Testis (tissue), 5 donors: ENCODE measurements at places on chromosomes 5 and 9.

DNA sequence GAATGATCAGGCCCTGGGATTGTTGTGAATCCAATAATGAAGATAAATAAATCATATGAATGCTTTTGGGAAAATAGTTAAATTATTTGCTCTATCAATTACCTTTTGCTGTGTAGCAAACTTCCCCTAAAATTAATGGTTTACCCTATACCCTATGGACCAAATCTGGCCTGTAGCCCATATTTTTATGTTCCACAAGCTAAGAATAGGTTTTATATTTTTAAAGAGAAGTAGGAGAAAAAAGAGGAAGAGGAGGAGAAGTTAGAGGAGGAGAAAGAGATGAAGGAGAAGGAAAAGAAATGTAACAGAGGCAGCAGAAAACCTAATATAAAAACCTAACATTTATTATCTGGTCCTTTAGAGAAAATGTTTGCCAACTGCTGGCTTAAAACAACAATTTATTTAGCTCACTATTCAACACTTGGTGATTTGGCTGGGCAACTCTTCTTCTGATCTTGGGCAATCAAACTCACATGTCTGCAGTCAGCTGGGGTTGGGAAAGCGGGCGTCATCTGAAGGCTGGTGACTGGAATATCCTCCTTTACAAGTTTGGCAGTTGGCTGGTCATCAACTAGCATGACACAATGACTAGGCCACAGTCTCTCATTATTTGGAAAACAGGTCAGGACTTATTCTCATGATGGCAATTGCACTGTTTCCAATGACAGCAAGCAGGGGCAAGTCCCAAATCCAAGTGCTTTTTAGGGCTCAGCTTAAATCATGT is 522.9 kb downstream of the RASEF start:
- H3K4me1 ChIP-seq = no peaks in the 10 kb centered on the region
- no peaks in the 10 kb centered on the region for H3K36me3 ChIP-seq
- DNase-seq = no peak
- no peak overlapping the region for H3K4me3 ChIP-seq

DNA sequence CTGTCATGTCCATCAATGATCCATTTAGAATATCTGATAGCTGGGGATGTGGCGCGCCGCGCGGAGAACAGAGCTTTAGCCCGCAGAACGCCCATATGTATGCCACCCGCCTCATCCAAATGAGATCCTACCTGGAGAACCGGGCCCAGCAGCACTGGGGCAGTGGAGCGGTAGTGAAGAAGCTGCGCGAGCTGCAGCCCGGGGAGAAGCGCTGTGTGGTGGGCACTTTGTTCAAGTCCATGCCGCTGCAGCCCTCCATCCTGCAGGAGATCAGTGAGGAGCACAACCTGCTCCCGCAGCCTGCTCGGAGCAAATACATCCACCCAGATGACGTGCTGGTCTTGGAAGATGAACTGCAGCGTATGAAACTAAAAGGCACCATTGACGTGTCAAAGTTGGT is 313.7 kb downstream of the NR2F1-AS1 start:
- DNase-seq = no peak
- H3K27me3 ChIP-seq = no peaks in the 10 kb centered on the region
- no peaks in the 10 kb centered on the region for H3K36me3 ChIP-seq
- H3K4me1 ChIP-seq = no peaks in the 10 kb centered on the region
- H3K4me3 ChIP-seq = no peak overlapping the region

DNA sequence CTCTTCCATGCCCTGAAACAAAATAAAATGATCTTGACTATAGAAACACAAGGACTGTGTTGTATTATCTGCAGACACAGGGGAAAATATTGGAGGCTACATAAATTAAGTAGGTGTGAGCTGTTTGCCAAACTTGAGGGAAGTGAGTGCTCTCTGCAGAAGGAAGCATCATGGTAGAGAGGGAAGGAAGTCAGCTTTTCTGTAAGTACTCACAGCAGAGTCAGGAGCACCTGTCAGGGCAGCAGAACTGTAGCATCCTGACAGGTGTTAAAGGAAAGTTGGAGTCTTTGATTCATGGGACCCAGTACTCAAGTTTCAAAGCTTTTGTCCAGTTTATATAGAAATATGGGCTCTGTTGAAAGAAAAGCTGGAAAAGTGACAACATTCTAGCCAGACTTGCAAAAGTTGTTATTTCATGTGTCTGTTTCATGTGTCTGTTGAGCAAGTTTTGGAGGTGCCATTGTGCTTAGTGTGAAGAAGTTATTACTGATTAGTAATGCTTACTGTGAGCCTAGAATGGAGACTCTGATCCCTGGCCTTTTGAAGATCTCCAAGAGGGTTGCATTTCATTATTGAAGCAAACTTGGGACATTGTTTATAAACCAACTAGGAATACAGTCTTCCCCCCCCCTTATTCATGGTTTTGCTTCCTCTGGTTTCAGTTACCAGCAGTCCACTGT is 194.7 kb downstream of the SPATA31D1 start:
- H3K27me3 ChIP-seq = no peaks in the 10 kb centered on the region
- H3K4me3 ChIP-seq = no peak overlapping the region
- no peak overlapping the region for H3K27ac ChIP-seq
- H3K36me3 ChIP-seq = no peaks in the 10 kb centered on the region
- DNase-seq = no peak
- no peaks in the 10 kb centered on the region for H3K4me1 ChIP-seq

DNA sequence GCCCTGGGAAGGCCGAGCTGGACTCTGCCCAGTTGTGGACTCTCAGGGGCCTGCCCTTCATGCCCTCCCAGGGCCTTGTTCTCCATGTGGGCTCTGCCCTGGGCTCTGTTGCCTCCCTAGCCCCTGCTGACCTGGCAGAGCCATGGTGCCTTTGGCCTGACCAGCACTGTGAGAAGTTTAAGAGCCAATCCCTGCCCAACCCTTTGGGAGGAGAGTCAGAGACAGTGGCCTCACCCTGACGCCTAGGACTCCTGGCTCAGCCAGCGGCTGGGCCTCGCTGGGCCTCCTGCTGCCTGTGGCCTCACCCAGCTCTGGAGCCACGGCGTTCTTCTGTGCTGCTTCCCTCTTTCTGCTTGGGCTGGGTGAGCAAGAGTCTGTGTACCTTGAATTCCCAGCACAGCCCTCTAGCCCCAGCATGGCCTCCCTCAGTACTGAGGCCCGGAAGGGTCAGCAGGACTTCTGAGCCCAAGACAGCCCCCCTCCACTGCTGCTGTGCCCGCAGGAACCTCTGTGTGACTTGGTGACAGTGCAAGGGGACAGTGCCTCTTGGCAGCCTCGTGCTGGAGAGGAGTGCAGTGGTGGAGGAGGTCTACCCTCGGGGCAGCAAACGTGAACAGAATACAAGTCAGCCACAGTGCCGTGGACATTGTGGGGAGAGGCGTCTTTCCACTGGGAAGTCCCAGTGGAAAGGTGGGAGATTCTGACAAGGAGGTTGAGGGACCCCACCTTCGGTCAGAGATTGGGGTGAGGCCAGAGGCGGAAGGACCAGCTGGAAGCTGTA is 97.4 kb downstream of the CACNA1B start:
- H3K27me3 ChIP-seq = no peaks in the 10 kb centered on the region
- DNase-seq = peak; percentile 4
- H3K4me1 ChIP-seq = no peaks in the 10 kb centered on the region

DNA sequence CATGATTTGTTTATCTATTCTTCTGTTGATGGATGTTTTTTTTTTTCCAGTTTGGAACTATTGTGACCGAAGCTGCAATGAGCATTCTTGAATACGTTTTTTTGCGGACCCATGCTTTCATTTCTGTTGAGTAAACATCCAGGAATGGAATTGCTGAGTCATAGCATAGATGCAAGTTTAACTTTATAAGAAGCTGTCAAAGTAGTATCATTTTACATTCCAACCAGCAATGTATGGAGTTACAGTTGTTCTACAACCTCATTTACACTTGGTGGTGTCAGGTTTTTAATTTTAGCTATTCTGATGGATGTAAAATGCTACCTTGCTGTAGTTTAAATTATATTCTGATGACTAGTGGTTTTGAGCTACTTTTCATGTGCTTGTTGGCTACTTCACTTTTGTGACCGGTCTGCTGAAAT is 49.0 kb downstream of the NPR3 start:
- DNase-seq = no peak
- H3K27ac ChIP-seq = no peak overlapping the region
- no peak overlapping the region for H3K4me3 ChIP-seq
- H3K27me3 ChIP-seq = no peaks in the 10 kb centered on the region
- no peaks in the 10 kb centered on the region for H3K36me3 ChIP-seq
- no peaks in the 10 kb centered on the region for H3K4me1 ChIP-seq

DNA sequence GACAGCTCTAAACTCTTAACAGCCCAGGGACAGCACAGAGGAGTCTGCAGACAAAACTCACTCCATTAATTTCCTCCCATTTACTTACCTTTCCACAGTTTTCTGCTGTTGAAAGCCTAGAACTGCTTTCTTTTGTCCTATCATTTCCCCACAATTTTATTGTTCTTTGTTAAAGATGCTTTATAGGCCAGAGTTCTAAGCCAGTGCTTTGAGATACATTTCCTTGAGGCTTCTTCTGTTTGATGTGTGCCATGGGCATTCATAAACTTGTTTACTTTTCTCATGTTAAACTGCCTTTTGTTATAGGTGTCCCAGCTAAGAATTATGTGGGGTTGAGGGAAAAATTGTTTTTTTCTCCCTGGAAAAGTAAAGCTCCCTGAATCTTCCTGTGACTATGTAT is 25.9 kb upstream of the SUB1 start:
- H3K36me3 ChIP-seq = no peaks in the 10 kb centered on the region
- no peaks in the 10 kb centered on the region for H3K27me3 ChIP-seq
- H3K4me3 ChIP-seq = no peak overlapping the region
- H3K4me1 ChIP-seq = no peaks in the 10 kb centered on the region
- no peak for DNase-seq
- H3K27ac ChIP-seq = no peak overlapping the region

- H3K4me1 ChIP-seq = no peaks in the 10 kb centered on the region
- DNase-seq = peak; percentile 29
- no peaks in the 10 kb centered on the region for H3K27me3 ChIP-seq
- no peaks in the 10 kb centered on the region for H3K36me3 ChIP-seq
- no peak overlapping the region for H3K4me3 ChIP-seq
- H3K27ac ChIP-seq = no peak overlapping the region
Measured at GRCh38 chr9:38084556-38084880, 15.5 kb upstream of the SHB start.

- no peaks in the 10 kb centered on the region for H3K27me3 ChIP-seq
- no peaks in the 10 kb centered on the region for H3K36me3 ChIP-seq
- H3K27ac ChIP-seq = no peak overlapping the region
- no peak overlapping the region for H3K4me3 ChIP-seq
Measured at GRCh38 chr5:6491919-6492290, 43.2 kb downstream of the UBE2QL1 start.

- H3K4me1 ChIP-seq = no peaks in the 10 kb centered on the region
- no peak for DNase-seq
- H3K27ac ChIP-seq = no peak overlapping the region
- no peak overlapping the region for H3K4me3 ChIP-seq
- no peaks in the 10 kb centered on the region for H3K27me3 ChIP-seq
Measured at GRCh38 chr5:17255471-17256021, 38.1 kb downstream of the BASP1 start.

GRCh38 chr5:52674815-52675545 is 112.7 kb upstream of the ITGA1 start:
- no peak overlapping the region for H3K27ac ChIP-seq
- H3K27me3 ChIP-seq = no peaks in the 10 kb centered on the region

DNA sequence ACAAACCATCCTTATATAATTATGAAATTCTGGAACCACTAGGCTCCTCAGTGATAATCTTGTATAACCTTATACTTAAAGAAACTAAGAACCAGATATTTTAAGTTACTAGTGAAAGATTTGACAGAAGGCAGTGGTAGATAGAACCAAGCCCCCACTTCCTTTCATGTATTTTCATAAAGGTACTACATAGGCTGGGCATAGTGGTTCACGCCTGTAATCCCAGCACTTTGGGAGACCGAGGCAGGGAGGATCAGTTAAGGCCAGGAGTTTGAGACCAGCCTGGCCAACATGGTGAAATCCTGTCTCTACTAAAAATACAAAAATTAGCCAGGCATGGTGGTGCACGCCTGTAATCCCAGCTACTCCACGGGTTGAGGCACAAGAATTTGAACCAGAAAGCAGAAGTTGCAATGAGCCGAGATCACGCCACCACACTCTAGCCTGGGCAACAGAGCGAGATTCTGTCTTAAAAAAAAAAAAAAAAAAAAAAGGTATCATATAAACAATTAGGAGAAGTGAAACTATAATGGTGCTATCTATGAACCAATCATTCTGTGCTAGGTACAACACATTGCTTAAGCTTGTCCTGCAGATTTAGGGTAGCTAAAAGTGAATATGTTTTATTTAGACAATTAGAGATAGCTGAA is 27.9 kb upstream of the DTWD2 start:
- no peaks in the 10 kb centered on the region for H3K27me3 ChIP-seq
- H3K4me1 ChIP-seq = no peaks in the 10 kb centered on the region
- H3K4me3 ChIP-seq = no peak overlapping the region
- no peaks in the 10 kb centered on the region for H3K36me3 ChIP-seq
- H3K27ac ChIP-seq = no peak overlapping the region
- DNase-seq = no peak

- no peak for DNase-seq
- H3K4me1 ChIP-seq = peaks cover 7% of the 10 kb centered on the region
- no peaks in the 10 kb centered on the region for H3K36me3 ChIP-seq
- H3K4me3 ChIP-seq = no peak overlapping the region
Measured at GRCh38 chr9:124754289-124754688, 16.8 kb downstream of the NR6A1 start.

- H3K27ac ChIP-seq = no peak overlapping the region
- H3K4me3 ChIP-seq = no peak overlapping the region
- no peaks in the 10 kb centered on the region for H3K27me3 ChIP-seq
Measured at GRCh38 chr9:93286252-93287188, 102.6 kb downstream of the WNK2 start.

DNA sequence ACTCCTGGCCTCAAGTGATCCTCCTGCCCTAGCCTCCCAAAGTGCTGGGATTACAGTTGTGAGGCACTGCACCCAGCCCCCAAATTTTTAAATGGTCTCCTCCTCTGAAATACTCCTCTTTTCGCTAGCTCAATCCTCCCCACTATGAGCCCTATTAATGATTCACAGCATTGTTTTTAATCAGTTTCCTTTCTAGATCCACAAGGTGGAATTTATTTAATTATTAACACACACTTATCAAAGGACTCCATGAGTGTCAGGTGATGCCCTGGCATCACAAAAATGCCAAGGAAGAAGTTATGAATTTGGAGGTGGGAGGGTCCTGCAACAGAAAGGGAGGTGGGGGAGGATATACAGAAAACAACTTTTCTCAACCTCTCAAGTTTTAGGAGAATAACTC is 806.5 kb downstream of the PRELID2 start:
- H3K36me3 ChIP-seq = no peaks in the 10 kb centered on the region
- H3K4me3 ChIP-seq = no peak overlapping the region
- no peaks in the 10 kb centered on the region for H3K27me3 ChIP-seq
- no peak overlapping the region for H3K27ac ChIP-seq

GRCh38 chr9:76090330-76090729 is 199.9 kb downstream of the PCSK5 start:
- no peak overlapping the region for H3K27ac ChIP-seq
- H3K36me3 ChIP-seq = no peaks in the 10 kb centered on the region
- no peak for DNase-seq
